ENCODE measurements at places on chromosomes 6 and 20.

GRCh38 chr6:5537967-5538366, 276.7 kb downstream of the FARS2 start:
- DNase-seq, result peak; percentile 53

DNA sequence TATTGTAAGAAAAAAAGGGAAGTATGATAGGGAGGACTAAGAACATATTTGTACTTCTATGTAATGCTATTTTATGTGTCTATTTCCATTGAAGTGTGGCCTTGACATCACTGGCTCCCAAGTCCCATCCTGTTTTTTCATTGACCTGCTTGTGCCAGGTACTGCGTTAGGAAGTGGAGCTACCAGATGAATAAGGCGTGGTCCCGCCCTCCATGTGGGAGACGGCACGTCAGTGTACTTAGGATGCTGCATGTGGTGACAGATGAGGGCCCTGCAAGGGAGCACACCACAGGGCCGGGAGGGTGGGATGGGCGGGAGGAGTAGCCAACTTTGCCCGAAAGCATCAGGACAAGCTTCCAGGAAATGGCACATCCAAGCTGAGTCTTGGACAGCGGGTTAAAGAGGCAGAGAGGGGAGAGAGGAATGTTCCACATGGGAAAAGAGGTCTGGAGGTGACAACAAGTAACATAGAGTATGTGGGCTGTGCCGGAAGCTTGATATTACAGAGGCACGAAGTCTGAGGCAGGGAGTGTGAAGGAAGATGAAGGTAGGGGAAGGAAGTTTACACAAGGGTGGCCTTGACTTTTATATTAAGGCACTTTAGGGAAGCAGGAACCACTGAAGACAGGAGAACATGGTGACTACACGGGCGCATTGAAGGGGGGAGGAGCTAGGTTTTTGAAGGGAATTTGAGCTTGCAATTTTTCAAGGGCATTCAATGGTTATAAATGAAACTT, 140.6 kb downstream of the MTHFD1L start:
- no peak for DNase-seq

DNA sequence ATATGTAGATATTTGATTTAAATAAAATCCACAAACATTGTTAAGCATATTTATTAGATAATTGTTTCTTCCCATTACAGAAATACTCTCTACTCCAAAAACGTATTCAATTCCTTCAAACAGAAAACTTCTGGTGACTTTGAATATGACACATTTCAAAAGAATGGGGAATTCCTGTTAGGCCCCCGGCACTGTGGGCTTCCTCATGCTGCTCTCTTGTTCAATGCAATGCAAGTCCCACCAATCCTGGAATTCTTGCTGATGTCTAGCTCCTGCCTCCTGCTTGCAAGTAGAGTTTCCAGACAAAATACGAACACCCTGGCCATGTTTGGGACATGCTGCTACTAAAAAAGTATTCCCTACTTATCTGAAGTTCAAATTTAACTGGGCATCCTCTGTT, 544.1 kb downstream of the QKI start:
- DNase-seq, result peak; percentile 13

- DNase-seq, result no peak
These were observed 8.6 kb upstream of the FRMD1 start for GRCh38 chr6:168087436-168088160.

DNA sequence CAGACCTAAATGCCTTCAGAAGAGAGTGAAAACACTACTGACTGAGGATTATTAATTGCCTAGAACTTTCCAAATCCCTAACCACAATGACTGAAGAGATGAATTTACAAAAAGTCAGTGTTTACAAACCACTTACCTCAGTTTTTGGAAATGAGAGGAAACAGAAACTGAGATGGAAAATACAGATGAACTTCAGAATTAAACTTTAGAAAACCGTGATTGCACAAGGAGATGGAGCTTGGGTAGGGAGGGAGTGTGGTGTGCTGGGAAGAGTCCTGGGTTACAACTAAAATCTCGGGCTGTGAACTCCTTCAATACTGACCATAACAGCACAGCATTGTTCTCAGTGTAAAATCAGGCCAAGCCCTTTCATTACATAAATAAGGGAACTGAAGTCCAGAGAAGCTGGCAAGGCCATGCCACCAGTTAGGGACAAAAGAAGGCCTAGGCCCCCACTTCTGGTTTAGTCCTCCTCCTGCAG, 4.0 kb downstream of the ELMO2 start:
- DNase-seq, result peak; percentile 4

DNA sequence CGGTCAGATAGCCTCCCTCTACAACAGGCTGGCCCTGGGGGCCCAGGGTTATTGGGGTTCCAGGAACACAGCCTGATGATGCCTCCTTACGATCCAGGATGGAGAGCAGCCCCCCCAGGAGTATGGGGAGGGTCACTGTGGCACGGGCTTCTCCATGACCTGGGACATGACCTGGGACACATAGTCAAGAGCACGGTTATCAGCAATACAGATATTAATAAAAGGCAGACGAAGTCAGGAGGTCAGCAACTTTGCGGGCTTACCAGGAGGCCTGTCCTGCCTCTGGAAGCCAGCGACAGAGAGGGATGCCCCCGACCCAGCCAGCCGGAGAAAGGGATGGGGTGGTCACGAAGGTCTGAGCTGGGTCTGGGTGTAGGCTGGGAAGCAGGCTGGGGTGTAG, 795 bp downstream of the MMP24OS start:
- DNase-seq, result no peak

GRCh38 chr6:114810468-114810867, 467.6 kb upstream of the HS3ST5 start:
- no peak for DNase-seq

DNA sequence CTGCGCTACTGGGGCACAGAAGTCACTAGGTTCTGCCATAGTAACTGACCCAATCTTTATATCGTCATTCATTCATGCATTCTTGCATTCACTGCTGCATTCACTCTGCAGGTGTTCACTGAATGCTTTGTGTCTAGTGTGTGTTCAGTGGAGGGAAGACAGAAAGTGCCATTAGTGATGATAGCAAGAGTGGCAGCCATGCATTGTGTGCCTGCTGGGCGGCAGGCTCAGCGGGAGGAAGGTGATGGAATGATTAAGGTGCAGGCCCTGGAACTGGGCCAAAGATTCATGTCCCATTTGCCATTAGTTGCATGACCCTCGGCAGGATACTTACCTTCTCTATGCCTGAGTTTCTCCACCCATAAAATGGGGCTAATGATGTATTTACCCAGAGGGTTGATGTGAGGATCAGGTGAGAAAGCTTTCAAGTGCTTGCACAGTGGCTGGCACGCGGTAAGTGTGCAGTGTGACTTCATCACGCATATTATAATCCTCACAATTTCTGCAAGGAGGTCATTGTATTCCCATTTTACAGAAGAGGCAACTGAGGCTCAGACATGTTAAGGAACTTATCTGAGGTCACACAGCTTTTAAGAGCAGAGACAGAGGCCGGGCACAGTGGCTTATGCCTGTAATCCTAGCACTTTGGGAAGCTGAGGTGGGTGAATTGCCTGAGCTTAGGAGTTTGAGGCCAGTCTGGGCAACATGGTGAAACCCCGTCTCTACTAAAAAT, 40.1 kb downstream of the ITPR3 start:
- DNase-seq, result no peak

DNA sequence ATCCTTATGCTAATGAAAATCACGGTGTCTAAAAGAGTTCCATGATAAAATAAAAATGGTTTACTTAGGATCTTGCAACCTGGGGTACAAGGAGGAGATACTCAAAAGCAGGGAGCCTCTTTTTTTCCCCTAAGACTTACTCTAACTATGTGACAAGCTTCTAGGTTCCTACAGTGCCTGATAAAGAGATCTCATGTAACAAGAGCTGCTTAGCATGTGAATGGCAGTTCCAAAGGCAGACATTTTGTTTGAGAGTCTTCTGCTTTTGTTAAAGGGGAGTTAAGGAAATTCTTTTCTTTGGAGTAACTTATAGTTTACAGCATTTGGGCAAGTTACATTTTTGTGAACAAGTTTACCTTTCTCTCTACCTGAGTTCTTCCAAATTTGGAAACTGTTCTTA, 945.8 kb upstream of the ADGRB3 start:
- DNase-seq, result no peak

- DNase-seq, result no peak
These were observed 2.8 kb downstream of the ADNP start for GRCh38 chr20:50928469-50928868.

DNA sequence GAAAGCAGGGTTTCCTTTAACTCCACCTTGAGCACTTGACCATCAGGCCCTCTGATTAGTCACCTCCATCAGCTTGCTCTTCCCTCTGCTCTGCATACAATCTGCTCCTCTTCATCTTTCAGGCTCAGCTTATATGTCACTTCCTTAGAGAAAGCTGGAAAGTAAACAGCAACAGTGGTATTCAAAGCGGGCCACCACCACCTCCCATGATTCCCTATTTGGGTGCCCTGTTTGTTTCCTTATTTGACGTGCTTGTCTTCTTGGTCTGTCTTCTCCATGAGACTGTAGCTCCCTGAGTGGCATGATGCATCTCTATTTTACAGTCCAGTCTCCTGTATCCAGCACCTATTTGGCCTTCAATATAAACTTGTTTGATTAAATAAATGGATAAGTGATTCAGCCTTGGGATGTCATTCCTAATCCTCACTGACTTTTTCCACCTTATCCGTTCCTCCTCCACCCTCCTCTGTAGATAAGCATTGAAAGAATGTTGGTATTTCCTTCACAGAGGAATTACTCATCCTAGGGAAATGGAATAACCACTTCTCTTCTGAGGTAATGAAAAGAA, 102.8 kb upstream of the SGK1 start:
- DNase-seq, result peak; percentile 86

DNA sequence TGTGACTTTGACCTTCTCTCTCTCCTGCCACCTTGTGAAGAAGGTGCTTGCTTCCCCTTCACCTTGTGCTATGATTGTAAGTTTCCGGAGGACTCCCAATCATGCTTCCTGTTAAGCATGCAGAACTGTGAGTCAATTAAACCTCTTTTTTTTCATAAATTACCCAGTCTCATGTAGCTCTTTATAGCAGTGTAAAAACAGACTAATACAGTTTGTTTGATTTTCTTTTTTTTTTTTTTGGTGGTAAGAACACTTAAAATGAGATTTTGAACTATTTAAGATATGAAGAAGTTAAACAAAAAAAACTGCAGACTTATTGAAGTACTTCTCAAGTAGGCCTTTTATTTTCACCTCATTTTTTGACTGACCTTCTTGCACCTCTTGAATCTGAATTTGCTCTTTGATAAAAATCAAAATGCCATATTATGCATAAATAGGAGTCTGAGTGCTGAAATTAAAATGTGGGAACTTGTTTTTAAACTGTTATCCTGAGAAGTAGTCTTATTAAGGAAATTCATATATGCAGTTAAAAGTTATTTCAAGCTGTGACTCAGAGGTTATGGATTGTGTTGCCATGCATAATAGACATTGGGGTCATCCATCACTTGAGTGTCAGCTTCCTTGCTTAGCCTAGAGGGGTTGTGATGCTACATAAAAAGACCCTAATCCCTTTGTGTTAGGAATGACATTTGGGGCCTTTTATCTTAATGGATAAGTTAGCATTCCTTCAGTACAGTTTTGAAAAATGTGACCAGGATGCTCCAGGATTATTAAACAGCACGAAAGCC, 447.9 kb upstream of the FKBP1C start:
- no peak for DNase-seq

DNA sequence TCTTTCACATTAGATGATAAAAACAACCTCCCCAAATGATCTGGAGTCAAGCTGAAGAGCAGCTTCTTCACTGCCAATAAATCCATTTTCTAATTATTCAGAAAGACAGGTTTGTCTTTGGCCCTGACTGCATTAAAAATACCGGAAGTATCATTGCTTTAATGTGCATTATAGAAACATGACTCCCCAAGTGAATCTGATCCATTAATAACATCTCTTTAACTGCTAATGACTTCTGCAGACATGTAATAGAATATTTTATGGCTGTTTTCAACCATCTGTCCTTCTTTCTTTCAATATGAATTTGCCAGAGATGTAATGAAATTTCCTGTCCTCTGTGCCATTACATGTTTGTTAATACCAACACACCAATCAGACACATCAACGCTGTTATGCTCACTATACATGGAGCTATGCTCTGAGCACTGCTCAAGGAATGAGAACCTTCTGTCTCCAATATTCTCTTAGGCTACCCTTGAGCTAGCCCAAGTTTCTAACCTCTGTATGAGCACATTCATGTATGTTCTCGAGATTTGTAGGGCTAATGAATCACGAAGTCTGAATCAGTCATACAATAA, 87.8 kb downstream of the LYRM4 start:
- no peak for DNase-seq

DNA sequence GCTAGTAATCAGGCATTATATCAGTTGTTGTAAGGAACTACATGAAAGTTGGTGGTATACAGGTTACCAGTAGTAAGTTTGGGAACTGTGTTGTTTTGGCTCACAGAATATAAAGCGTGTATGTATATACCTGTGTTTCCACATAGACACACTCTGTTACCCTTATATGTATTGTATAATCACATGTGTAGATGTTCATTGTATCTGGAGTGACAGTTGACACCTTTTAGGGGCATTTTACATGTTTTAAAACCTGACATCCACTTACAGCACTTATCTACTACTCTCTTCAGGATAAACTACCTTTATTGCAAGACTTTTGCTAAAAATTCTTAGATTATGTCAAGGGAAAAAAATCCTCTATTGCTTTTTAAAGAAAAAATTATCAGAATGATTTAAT, 228.9 kb downstream of the LAMA2 start:
- no peak for DNase-seq

GRCh38 chr6:56851541-56852259, 103.2 kb upstream of the BEND6 start:
- DNase-seq, result peak; percentile 92

DNA sequence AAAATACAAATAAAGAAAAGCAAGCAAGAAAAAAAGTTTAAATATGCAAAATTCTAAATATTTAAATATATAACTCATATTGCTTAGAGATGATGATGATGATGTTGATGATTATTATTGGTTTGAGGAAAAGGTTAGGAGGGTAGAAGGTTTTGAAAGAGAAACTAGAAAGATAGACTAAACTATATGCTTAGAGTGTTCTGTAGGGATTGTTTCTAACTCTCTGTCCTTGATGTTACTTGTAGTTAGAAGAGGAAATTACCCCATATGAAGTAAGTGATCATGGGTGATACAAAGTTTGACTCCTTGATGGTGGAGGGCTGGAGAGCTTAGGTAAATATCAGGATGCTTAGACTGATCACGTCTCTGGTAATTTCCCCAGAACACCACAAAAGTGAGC, 159.5 kb downstream of the MEI4 start:
- DNase-seq, result no peak

DNA sequence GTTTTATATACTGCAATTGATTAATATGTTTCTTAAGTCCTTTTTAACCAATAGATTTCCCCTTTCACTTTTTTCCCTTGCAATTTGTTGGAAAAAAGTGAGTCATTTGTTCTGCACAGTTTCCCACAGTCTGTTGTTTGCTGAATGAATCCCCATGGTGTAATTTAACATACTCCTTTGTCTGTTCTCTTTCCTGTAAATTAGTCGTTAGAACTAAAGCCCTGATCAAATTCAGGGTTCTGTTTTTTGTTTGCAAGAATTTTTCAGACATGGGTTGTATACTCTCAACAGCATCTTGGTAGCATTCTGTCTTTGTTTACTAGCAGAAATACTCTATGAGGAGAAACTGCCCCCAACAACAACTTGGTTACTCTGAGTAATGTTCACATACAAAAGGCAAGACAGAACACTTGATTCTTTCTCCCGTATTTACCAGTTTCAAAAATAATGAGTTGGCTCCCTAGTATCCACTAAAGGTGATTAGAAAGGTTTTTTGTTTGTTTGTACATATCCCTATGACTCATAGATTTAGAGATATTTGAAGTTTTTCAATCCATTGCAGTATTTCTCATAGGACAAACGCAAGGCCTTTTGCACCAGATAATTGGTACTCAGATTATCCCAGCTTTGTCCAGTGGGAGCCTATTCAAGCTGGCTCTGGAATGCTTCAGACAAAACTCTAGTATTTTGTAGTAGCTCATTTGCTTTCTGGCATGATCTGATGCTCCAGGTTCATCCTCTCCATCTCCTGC, 16.5 kb downstream of the BLOC1S5 start:
- no peak for DNase-seq
